Stimulated activated naive B cell treated with anti-CD40 and anti-IgM and Interleukin-4, amounts not matched to agents 10 μg/mL and 1 μg/mL and 100 μg/mL, for 72 hours (primary cell): ENCODE measurements at places on chromosomes 1 and 21.
A peak's percentile ranks its signal among the peaks of the same experiment; 100 is the strongest.

- DNase-seq, result no peak
Measured at GRCh38 chr1:7552402-7552801, 218.7 kb upstream of the VAMP3 start.

GRCh38 chr21:44593598-44594405, 1.5 kb upstream of the KRTAP10-6 start:
- DNase-seq, result no peak

- DNase-seq, result no peak
Measured at GRCh38 chr1:239835946-239836440, 255.7 kb upstream of the FMN2 start.

DNA sequence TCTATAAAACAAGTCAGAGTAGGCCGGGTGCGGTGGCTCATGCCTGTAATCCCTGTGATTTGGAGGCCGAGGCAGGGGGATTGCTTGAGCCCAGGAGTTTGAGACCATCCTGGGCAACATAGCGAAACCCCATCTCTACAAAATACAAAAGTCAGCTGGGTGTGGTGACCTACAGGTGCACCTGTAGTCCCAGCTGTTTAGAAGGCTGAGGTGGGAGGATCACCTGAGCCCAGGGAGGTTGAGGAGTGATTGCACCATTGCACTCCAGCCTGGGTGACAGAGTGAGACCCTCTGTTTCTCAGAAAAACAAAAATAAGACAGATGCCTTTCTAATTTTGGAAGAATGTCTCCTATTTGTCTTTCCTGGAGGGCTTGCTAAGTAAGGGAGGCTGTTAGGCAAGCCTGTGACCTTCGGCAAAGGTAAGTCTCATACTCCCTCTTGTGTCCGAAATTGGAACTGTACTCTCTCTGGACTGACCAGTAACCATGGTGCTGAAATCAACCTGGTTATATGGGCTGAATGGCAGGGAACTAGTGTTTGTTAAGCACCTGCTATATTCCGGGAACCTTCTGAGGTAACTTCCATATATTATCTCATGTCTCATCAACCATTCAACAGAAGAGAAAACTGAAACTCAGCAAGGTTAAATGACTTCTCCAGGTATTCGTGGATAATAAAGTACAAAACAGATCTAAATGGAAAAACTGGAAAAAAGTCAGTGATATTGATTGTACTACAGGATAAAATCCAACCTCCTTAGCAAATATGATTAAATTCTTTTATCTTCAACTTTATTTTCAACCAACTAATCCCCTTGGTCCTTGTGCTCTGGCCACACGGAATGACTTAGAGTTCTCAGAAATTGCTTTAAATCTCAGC, 11.8 kb upstream of the RAB3B start:
- peak; percentile 58 for DNase-seq

- DNase-seq, result no peak
Measured at GRCh38 chr1:115678141-115678540, 36.4 kb downstream of the VANGL1 start.

DNA sequence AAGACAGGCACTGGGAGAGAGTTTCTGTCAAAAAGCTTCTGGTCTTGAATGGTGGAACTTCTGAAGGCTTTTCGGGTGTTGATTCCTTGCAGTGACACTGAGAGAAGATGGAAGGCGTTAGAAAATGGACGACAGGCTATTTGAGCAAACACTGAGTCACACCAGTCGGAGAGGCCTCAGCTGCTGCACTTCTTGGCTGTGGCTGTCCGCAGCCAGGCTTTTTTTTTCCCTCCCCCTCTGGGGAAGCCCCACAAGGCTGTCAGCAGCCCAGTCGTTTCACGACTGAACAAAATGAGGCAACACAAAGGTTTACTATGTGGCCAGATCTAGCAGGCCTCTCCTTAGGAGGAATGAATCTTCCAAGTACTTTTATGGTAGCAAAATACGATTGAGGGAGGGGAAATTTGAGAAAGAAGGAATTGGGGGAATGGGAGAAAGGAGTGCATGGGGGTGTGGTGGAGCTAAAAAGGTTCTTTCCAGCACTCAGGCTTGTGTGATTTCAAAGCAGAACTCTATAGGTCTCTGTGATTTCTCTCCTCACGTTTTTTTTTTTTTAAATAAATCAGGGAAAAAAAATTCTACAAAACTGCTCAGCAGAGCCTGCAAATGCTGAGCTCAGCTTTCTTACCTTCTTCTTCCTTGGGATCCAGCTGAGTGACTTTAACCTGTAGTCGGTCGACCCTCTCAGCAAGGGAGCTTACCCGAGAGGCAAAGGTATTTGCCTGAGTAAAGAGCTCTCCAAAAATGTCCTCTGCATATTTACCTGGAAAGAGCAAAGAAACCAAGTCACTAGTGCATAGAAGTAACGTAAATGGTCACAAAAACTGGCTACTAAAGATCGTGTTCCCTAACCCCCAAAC, 26.1 kb downstream of the GPR3 start:
- peak; percentile 62 for DNase-seq

DNA sequence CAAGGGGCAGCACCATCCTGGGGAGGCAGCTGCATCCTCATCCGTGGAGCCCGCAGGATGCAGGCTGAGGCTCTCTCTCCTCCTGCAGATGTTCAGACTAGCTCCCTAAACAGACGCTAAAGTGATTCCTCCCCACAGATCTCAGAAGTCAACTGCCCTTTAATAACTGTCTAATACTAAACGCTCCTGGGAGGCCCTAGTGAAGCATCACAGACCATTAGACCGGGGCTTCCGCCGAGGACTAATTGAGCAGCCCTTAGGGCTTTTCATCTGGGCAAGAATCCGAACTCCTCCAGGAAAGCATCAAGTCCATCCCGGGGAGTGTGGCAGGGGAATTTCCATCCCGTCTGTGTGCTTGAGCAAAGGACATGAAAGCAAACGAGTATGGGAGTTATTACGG, 40.4 kb downstream of the PRDM16 start:
- no peak for DNase-seq

- no peak for DNase-seq
Measured at GRCh38 chr21:37758982-37759381, 157.3 kb downstream of the KCNJ6 start.

DNA sequence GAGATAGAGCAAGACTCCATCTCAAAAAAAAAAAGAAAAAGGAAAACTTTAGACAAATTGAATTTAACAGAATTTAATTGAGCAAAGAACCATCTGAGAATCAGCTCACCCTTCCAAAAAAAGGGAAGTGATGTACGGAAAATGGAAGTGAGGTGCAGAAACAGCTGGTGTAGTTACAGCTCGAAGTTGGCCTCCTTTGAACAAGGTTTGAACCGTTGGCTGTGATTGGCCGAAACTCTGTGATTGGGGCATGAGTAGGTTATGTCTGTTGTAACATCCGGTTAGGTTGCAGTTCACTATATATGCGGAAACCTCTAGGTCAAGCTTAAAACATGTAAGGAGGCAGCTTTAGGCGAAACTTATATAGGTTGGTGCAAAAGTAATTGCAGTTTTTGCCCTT, 97.9 kb upstream of the KIF26B start:
- DNase-seq, result no peak

GRCh38 chr1:89633248-89633799, 404 bp downstream of the LRRC8C start:
- peak; percentile 62 for DNase-seq
